ENCODE measurements at places on chromosomes 2 and 18.
A peak's percentile ranks its signal among the peaks of the same experiment; 100 is the strongest.

- no peak for DNase-seq
These were observed 69.9 kb downstream of the RHOB start for GRCh38 chr2:20516646-20517341.

GRCh38 chr2:120773186-120773800 is 37.6 kb downstream of the GLI2 start:
- DNase-seq: no peak

DNA sequence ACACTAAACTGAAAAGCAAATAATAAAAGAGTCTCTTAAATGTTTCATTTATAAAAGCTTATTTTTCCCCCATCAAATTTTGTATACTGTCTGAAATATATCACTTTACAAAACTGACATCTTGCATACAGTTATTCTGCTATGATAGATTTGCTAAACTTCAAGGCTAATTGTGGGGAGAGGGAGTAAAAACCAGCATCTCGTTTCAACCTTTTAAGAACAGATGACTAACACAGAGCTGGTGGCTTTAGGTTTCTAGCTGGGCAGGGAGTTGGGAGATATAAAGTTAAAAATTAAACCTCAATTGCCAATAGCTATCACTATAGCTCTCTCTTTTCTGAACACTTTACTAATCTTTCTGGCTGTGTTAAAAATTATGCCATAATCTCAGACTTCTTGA is 23.5 kb downstream of the C1D start:
- no peak for DNase-seq

GRCh38 chr18:12238826-12239225 is 15.3 kb upstream of the CIDEA start:
- no peak for DNase-seq

- peak; percentile 80 for DNase-seq
These were observed 367.1 kb downstream of the ZEB2 start for GRCh38 chr2:144152817-144153271.

- DNase-seq: no peak
These were observed 42.3 kb upstream of the HDAC4 start for GRCh38 chr2:239443102-239443620.

- DNase-seq: no peak
These were observed 8.8 kb upstream of the TTLL4 start for GRCh38 chr2:218701806-218702205.

DNA sequence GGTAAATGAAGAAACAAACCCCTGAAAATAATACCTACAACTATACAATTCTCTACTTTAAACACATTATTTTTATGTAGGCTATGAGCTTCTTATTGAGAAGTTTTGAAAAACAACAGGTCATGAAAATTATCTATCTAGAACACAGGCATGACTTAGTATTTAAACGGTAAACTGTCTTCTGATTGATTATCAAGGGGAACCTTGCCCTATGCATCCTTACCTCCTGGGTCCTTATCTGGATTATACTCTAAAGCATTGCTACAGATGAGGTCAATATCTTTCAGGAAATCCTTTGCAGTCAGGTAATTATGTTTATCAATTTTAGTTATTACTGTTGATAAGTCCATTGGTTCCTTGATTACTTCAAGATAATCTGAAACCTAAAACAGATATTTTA is 144.3 kb downstream of the ATAD2B start:
- no peak for DNase-seq

DNA sequence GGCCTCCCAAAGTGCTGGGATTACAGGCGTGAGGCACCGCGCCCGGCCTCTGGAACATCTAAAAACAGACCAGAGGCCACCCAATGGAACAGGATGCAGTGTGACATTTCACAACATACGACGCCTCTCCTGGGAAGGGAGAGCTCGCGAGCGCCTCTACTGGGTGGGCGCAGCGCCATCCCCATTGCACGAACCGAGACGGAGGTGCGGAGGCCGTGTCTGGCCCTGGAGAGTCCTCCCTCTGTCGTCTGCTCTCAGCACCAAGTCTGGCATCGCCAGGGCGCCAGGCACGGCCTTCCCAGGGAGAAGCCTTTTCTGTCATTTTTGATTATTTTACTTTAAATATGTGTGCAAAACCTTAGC is 9.4 kb upstream of the GBX2 start:
- DNase-seq: peak; percentile 23

All from HCEC 1CT (cell line).